ENCODE measurements at places on chromosomes 2 and 18. TPM values are rescaled to one million over a fixed set of nuclear protein-coding genes. Genes with fewer than 3 reads are reported as not detected.

- no peak for DNase-seq
Observed at GRCh38 chr2:85733121-85733960, 20.4 kb upstream of the ATOH8 start.

- no peak for DNase-seq
Observed at GRCh38 chr2:106307860-106308259, 113.8 kb upstream of the UXS1 start.

- no peak for DNase-seq
Observed at GRCh38 chr2:3336844-3337243, 40.8 kb downstream of the EIPR1 start.

DNA sequence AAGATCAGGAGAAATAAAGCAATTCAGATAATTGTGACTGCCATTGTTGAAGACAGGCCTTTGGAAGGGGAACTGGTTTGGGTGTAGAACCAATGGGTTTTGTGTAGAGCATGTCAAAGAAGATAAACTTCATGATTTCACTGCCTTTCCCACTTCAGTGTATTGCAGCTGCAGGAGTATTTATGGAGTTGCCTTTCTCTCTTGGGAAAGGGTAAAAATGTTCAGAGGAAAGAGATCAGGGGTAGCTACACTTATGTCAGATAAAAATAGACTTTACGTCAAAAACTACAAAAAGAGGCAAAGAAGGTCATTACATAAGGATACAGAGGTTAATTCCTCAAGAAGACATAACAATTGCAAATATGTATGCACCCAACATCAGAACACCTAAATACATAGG is 249.4 kb downstream of the PLCL1 start:
- DNase-seq: no peak

- DNase-seq: no peak
Observed at GRCh38 chr2:86136141-86136540, 30.1 kb downstream of the PTCD3 start.

DNA sequence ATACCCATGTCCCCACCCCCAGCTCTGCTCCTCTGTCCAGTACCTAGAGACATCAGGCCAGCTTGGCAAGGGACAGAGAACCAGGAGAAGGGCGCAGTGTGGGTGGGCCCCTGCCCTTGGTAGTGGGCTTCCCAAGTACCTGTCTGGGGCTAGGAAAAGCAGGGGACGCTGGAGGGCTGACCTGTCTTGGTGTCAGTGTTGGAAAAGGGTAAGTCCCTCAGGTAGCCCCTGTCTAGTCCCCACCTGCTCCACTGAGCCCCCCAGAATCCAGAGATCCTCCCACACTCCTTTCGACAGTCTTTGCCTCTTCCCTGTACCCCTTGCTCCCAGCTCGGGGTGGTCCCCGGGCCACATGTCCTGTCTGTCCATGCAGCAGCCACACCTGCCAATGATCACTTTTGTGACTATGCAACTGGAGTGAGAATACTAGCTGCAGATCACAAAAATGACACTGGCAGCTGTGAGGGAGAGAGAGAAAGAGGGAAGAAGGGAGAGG is 14.6 kb downstream of the DNAJB2 start:
- DNase-seq: no peak

DNA sequence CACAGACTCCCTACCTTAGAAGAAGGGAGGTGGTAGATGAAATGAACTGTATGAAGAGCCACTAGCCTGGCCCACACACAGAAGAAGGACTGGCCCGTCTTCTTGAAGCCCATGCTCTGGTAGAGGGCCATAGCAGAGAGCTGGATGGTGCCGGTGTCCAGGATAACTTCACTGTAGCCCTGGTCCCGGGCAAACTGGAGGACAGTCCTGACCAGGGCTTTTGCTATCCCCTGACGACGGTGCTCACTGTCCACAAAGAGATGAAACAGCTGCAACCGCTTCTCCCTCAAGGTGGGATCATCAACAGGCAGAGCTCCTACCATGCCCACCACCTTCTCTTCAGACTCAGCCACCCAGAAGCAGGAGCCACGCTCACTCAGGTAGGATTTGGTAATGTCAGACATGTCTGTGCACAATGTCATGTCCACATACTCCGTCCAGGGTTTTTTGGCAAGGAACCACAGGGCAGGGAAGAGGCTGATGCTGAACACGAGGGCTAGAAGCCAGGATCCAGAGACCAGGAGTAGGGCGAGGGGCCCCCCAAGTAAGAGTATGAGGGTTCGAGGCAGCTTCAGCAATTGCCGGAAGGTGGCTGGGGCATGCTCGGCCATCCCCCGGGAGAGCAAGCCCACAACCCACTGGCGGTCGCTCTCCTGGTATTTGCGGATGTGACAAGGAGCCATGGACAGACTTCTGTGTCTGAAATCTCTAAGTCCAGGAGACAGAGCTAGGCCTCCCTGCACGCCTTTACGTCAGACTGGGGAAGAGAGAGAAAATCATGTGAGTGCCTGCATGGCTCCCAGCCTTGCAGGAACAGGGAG is 1.1 kb downstream of the NAT8 start:
- no peak for DNase-seq

RNU2-63P gene
- not detected for total RNA-seq

CCDC178 gene
- total RNA-seq: 1.4 TPM

OTOS gene
- 4.3 TPM for total RNA-seq

DSG4 gene
- total RNA-seq: not detected

PLGLB1 gene
- 5.0 TPM for total RNA-seq

SP5 gene
- total RNA-seq: not detected
